ENCODE measurements at places on chromosomes 6 and 20.
A peak's percentile ranks its signal among the peaks of the same experiment; 100 is the strongest.

GRCh38 chr6:29483186-29483585 is 4.6 kb downstream of the MAS1L start:
- DNase-seq, result no peak

DNA sequence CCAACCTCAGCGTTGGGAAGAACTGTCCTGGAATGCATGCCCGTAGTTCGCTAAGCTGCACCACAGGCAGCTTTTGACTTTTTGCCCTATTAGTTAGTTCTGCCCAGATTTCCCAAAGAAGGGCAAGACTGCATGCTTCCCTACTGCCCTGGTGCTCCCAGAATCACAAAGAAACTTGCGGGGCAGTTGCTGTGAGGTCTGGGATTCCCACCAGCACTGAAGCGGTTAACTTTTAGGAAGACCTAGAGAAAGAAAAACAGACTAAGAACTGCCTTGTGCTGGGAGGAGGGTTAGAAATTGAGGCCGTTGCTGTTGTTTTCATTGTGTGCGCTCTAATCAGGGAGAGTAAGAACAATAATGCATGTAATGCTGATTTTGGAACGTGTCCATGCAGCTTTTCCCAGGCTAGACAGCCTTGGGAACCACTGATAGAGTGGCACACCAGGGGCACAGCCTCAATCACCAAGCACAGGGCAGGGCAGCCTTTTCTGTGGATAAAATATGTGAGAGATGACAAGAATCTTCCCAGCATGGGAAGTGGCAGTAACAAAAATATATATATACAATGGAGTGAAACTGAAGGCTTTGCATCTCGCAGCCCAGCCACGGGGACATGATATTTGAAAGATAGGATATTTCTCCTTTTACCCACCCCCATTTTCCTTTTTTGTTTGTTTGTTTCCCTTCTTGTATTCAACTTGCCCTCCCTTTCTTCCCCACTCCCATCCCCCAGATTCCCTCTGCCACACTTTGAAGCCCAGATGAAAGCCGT is 137.7 kb upstream of the HEY2 start:
- DNase-seq, result no peak

GRCh38 chr6:117906507-117906957 is 532 bp upstream of the SLC35F1 start:
- no peak for DNase-seq

- DNase-seq, result no peak
Observed at GRCh38 chr6:92700411-92700810, 718.9 kb downstream of the EPHA7 start.

GRCh38 chr6:43846556-43846955 is 76.5 kb downstream of the VEGFA start:
- no peak for DNase-seq

DNA sequence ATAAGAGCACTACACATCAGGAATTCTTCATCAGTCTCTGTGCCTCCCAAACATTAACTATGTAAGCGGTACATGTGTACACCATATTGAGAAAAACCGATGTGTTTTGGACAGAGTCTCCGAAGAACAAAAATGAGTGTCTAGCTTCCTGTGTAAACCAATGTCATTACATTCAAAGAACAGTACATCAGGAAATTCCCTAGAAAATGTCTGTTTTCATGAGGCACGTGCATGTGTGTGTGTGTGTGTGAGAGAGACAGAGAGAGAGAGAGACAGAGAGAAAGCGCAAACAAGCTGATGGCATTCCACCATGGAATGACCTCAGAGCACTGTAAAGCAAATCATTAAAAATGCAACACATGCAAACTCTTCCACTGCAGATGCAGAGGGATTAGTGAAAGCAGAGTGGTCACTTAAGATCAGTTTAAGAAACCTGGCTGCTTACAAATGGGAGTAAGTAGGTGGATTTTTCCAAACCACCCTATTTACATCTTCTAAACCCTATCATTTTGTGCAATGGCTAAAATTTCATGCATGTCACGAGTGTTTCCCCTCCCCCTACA is 133.9 kb downstream of the HIVEP2 start:
- no peak for DNase-seq

DNA sequence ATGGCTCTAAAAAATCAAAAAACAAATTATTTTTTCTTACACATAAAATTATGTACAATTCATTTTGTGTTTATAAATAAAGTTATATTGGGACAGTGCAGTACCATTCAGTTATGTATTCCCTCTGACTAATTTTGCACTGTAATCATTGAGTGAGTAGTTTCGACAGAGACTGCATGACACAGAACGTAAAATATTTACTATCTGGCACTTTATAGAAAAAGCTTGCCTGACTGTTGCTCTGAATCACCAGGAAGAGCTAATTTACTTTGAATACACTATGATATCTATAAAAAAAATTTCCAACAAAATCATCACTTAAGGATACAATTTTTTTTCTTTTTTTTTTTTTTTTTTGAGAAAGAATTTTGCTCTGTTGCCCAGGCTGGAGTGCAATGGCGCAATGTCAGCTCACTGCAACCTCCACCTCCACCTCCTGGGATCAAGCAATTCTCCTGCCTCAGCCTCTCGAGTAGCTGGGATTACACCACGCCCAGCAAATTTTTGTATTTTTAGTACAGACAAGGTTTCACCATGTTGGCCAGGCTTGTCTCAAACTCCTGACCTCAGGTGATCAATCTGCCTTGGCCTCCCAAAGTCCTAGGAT is 11.0 kb upstream of the KHDC1L start:
- no peak for DNase-seq

- no peak for DNase-seq
Observed at GRCh38 chr6:11040134-11040533, 4.0 kb downstream of the ELOVL2 start.

- DNase-seq, result no peak
Observed at GRCh38 chr6:166325383-166326042, 16.8 kb downstream of the SFT2D1 start.

DNA sequence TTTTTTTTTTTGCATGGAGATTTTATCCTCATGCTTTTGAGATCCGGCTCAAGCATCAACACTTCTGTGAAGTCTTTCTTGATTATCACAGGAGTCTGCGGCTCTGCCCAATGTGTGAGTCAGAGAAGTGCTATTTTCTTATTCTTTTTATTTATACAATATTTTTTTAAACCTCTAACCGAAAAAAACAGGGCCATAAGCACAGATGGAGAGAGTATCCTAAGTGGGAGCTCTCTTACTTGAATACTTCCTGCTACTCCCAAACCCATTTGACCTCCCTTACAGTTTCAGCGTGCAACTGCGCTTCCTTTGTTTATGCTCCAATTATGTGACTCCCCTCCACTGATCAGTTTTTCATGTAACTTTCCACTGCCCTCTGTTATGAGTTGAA is 8.7 kb upstream of the ATXN1 start:
- DNase-seq, result no peak

DNA sequence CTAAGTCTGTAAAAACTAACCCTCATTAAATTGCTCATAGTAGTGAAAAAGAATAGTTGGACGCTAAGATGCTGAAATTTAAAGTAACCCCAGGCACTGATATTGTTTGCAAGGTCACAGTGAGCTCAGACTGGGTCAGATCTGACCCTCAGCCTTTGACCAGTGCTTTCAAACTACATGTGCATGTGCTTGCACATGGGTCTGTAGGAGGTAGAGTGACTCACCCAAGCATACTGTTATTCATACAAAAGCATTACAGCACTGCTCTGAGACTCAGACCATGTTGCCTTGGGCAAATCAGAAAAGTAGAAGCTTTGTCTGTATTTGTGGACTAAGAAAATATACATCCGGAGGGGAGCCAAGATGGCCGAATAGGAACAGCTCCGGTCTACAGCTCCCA is 326.4 kb upstream of the MARCKS start:
- no peak for DNase-seq

- no peak for DNase-seq
Observed at GRCh38 chr6:56532766-56533551, 109.7 kb downstream of the DST start.

DNA sequence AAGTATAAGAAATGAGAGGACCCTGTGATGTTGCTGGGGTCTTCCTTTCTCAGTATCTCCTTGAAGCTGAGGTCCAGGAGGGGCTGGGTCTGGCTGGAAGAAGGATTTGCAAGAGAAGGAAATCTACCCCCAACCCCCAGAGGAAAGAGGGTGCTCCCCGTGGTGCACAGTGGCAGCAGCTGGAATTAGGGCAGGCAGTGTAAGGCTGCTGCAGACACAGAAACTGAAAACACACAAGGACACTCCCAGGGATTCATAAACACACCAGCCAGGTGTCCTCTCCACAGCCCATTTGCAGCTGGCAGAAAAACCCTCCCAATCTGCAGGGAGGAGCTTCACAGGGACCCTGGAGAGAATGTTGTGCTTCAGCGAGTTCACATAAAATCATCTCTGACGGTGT is 297.2 kb downstream of the CDH26 start:
- peak; percentile 66 for DNase-seq

DNA sequence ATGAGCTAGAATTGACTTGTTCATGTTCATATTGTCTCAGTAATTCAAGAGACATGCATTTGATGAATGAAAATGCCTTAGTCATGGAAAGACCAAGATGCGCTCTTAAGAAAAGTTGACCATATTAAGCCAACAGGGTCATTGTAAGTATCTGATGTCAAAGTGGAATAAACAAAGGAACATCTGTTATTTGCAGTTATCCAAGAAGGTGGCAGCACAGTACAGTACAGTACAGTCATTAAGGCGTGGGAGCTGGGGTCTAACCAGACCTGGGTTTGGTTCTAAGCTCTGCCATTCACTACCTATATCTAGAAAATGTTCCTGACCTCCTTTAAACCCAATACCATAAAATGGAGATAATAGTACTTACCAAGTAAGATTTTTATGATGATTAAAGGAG is 178.1 kb downstream of the BACH2 start:
- DNase-seq, result no peak

- DNase-seq, result no peak
Observed at GRCh38 chr6:18391023-18391422, 3.9 kb downstream of the RNF144B start.

DNA sequence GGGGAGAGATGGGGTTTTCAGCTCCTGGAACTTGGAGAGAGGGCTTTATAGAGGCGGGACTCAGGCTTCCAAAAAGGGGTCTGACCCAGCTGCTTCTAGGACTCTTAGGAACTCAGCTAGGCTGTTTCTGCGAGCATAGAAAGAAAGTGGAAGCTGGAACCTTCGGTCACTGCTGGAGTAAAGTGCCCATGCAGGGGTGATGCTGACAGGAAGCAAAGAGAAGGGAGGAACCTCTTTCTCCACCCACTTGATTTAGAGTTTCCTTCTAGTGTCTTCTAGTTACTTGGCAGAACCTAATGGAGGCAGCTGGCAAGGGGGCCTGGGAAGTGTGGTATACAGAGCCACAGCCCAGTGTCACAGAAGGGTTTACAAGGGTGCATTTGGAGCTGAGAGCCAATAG is 283.6 kb downstream of the QKI start:
- peak; percentile 61 for DNase-seq

DNA sequence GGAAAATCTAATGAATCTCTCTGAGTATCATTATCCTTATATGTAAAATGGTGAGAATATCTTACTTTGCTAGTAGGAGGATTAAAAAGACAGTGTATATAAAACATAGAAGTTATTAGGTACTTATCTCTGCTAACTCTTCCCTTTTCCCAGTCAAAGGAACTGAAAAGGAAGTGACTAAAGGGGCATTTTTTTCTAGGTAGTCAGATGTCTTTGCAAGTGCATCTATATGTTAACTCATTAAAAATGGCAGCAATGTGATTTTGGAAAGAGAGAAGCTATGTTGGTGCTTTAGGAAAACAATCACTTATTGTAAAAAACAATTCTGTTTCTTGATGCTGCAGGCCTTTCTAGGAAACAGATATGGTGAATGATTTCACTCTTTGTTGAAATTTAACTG is 180.9 kb downstream of the SAMD5 start:
- no peak for DNase-seq

GRCh38 chr20:22904386-22904785 is 130.7 kb upstream of the SSTR4 start:
- no peak for DNase-seq

GRCh38 chr20:48620507-48621375 is 207.1 kb downstream of the PREX1 start:
- DNase-seq, result peak; percentile 73

- no peak for DNase-seq
Observed at GRCh38 chr20:51410586-51411325, 131.8 kb downstream of the NFATC2 start.

DNA sequence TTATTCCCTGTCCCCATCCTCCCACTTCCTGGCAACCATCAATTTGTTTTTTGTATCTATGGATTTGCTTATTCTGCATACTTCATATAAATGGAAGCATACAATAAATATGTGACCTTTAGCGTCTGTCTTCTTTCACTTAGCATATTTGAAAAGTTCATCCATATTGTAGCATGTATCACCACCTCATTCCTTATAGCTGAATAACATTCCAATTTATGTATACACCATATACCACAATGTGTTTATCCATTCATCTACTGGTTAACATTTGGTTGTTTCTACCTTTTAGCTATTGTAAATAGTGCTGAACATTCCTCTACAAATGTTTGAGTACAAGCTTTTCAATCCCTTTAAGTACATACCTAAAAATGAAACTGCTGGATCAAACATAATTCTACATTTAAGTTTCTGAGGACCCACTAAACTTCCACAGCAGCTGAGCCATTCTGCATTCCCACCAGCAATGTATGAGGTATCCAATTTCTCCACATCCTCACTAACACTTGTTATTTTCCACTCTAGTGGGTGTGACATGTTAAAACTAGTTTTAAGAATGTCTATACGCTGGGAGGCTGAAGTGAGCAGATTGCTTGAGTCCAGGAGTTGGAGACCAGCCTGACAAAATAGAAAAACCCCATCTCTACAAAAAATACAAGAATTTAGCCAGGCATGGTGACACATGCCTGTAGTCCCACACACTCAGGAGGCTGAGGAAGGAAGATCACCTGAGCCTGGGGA is 32.9 kb downstream of the NUDT3 start:
- no peak for DNase-seq

GRCh38 chr6:7115543-7116231 is 7.9 kb downstream of the RREB1 start:
- no peak for DNase-seq

DNA sequence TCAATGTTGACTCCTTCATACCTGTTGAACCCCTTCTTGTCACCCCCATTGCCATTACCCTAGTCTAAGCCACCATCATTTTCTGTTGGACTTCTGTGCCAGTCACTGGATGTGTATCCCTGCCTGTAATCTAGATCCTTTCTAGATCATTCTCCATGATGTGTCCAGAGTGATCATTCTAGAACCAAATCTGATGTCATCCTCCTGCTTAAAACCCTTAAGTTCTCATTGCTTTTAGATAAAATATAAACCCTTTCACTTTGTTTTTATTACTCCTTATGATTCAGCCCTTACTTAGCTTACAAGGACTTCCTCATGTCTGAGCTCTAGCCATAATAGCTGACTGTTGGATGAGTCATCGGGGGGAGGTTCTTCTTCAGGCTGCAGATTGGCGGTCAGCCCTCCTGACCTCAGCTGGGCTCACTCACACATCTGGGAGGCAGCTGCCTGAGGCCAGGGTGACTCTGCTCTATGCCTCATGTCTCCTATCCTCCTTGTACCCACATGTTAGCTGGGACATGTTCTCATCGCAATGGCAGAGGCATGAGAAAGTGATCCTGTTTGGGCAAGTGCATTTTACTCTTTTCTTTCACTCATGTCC is 287.6 kb downstream of the ESR1 start:
- peak; percentile 92 for DNase-seq

- peak; percentile 83 for DNase-seq
Observed at GRCh38 chr6:39049575-39050283, 1.1 kb downstream of the GLP1R start.

- DNase-seq, result no peak
Observed at GRCh38 chr6:106155219-106155830, 69.2 kb downstream of the PRDM1 start.

GRCh38 chr6:7202950-7203349 is 95.2 kb downstream of the RREB1 start:
- no peak for DNase-seq

Measured in lower leg skin (tissue), 4 donors.